A172 (cell line): ENCODE measurements at places on chromosomes 2 and 18. TPM values are rescaled to one million over a fixed set of nuclear protein-coding genes. Genes with fewer than 3 reads are reported as not detected.
A peak's percentile ranks its signal among the peaks of the same experiment; 100 is the strongest.

ARHGAP15 gene
- total RNA-seq, result not detected in 2 replicates

DNA sequence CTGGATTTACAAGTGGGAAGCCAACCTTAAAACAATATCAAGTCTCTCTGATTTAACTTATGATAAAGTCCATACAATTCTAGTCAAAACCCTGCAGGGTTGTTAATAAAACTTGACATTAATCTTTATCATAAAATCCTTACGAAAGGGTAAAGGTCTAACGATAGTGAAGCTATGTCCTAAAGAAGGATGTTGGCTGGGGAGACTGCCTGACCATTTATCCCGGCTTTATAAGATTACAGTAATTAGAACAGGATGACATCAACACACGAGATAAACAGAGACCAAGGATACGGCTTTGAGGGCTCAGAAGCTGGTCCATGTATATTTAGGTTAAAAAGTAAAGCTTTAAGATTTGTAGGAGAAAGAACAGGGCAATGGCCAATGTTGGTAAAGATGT is 189.0 kb upstream of the COPS8 start:
- no peak for DNase-seq

GRCh38 chr2:187188783-187189631 is 259.0 kb downstream of the CALCRL start:
- no peak for DNase-seq

GRCh38 chr2:171923206-171923605 is 945 bp downstream of the HAT1 start:
- DNase-seq, result peak; percentile 35

ST8SIA3 gene
- not detected in 2 replicates for total RNA-seq

GRB14 gene
- 0.10 and 0.17 TPM in 2 replicates for total RNA-seq

DNA sequence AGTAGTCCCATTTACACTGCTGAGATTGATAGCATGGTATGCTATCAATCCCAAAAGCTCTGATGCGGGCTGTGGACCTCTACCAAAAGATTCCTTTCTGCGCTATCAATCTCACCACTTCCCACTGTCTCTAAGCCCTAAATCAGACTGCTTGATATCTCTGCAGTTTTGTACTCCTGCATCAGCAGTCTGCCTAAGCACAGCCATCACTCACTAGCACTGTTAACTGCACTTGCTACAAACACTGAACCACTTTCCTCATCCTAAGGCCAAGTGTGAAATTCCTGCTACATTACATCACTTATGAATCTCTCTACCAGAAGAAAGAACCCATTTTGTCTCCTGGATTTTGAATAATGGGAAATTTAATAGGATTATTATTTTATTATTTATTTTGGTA is 237.0 kb downstream of the HNMT start:
- peak; percentile 14 for DNase-seq

GRCh38 chr18:21242780-21243401 is 859 bp downstream of the GREB1L start:
- peak; percentile 29 for DNase-seq

MYL12A gene
- 1,577 and 1,578 TPM in 2 replicates for total RNA-seq

GRCh38 chr2:25266399-25266798 is 75.3 kb downstream of the DNMT3A start:
- no peak for DNase-seq

DNA sequence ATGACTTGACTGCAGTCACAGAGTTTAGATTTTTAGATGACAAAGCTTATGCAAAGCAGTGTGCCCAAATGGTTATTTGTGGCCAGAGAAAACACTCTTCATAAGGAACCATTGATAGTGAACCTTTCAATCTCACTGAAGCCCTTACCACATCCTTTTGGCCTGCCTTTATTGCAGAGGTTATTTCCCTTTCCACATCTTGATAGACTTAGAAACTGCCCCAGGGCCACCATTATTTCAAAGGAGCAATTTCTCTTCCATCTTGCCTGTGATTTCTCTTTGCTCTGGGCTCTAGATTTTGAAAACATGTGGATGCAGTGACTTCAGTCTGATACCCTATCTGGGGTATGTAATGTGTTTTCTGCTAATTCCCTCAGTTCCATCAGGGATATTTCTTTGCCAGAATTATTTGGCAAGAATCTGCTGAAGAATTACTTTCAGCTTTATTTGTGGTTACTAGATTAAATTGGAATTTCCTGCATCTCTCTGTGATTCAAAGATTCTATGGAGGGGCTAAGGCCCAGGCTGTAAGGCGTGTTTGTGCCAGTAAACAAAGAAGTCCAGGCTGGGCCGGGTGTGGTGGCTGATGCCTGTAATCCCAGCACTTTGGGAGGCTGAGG is 51.0 kb downstream of the MOGAT1 start:
- DNase-seq, result no peak

HAAO gene
- not detected in 2 replicates for total RNA-seq

- peak; percentile 76 for DNase-seq
Observed at GRCh38 chr2:118697781-118698180, 149.7 kb downstream of the EN1 start.

CYP20A1 gene
- total RNA-seq, result 20.8 and 23.1 TPM in 2 replicates

GRCh38 chr2:55010149-55010591 is 40.1 kb downstream of the RTN4 start:
- peak; percentile 72 for DNase-seq

GRCh38 chr2:126878601-126879000 is 20.1 kb upstream of the TEX51 start:
- no peak for DNase-seq

GRCh38 chr2:7154656-7155055 is 237.4 kb downstream of the RNF144A start:
- no peak for DNase-seq

CNGA3 gene
- total RNA-seq, result not detected in 2 replicates

CSRNP3 gene
- total RNA-seq, result 2.8 and 4.0 TPM in 2 replicates

DPP10 gene
- total RNA-seq, result not detected in 2 replicates

MAL gene
- not detected in 2 replicates for total RNA-seq

KCNIP3 gene
- 3.8 and 7.3 TPM in 2 replicates for total RNA-seq

DNA sequence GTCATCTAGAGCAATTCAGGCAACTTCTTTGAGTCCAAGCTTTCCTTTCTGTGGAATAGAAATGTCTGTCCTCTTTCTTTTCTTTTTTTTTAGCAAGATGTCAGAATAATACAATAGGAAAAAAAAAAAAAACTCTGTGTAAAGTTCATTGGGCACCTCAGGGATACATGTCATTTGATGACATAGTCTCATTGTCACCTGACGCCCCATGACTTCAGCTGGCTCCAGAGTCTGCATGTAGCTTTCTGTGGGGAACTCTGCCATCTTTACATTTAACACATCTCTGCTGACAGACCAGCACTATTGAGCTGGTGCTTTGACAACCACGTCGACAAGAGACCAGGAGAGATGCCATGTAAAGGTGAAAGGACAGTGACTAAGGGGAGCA is 172.5 kb upstream of the KLF7 start:
- DNase-seq, result no peak

GRCh38 chr2:7525746-7526145 is 608.5 kb downstream of the RNF144A start:
- no peak for DNase-seq

DNA sequence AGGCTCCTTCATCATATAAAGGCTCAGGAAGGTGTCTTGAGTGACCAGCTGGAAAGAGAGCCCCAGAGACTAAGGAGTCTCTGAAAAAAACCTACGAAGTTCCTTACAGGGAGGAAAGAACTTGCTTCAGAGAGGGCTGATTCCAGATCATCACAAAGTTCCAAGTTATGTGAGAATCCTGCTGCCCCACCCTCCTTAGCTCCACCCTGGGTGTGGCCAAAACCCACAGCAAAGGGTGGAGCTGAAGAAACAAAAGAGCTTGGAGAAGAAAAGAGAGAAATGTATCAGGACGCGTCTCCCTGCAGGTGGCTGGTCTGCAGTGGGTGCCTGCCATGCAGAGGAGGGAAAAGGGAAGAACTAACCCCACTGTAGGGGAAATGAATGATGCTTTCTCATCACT is 32.8 kb upstream of the ZNF396 start:
- peak; percentile 51 for DNase-seq

GRCh38 chr2:118440404-118441098 is 352.3 kb downstream of the INSIG2 start:
- no peak for DNase-seq

GRCh38 chr2:240834377-240834975 is 14.5 kb upstream of the KIF1A start:
- no peak for DNase-seq

- no peak for DNase-seq
Observed at GRCh38 chr2:42424033-42424432, 63.0 kb upstream of the COX7A2L start.

LHCGR gene
- not detected in 2 replicates for total RNA-seq

GRCh38 chr2:3203497-3204019 is 174.1 kb downstream of the EIPR1 start:
- no peak for DNase-seq

GRCh38 chr2:22248851-22249250 is 1125.1 kb downstream of the TDRD15 start:
- DNase-seq, result no peak

DNA sequence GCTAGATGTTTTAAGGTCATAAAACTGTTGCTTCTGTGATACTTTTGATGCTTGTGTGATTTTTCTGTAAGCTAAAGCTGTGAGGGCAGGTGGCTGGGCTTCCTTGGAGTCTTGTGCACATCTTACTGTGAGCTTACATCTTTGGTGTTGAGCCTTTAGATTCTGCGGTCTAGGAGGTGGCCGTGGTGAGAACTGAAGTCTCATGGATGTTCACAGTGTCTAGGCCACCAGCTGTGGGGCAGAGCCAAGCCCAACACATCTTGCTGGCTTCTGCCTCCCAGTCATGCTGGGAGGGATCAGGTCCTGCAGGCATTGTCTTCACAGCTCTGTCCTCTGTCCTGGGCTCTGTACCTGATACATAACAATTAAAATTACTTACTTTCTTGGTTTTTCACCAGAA is 219.7 kb upstream of the HS6ST1 start:
- no peak for DNase-seq

DNA sequence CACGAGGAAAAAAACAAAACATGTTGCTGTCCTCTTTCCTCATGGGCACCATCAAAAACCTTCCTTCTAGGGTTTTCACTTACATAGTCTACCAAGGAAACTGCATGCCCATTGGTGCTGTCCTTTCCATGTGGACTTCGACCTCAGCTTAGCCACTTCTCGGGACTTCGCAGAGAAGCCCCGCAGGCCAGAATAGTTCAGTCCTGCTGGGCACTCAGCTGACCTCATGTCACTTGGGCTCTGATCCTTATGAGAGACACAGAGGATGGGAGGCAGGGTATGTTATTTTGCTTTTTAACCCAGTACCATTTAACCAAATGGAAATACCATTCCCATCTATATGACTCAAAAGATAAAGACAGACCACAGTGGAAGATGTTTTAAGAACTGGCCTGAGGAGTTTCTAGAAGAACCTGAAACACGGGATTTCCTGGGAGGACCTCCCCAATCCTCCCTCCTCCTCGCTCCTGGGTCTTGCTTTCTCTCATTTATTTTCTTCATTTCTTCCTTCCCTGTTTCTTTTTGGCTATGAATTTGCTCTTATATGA is 28.4 kb downstream of the AAK1 start:
- DNase-seq, result no peak

DNA sequence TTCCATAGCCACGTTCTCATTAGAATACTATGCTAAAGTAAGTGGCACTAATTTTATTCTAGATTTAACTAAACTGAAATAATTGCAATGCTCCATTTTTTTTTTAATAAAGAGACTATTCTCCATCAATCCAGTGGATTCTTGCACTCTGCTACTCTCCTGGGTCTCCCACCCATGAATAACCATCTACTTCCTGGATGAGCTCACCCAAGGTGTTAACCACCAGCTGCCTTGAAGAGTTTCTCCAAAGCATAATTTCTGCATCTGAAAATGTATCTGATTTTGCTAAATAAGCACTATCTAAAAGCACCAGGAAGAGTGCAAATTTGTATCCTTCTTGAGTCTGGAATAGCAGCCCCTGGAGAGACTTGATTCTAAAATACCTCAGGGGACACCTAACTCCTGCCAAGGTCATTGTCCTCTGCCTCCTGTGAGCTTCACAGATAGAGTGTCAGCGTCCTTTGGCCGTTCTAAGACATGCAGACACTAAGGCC is 41.6 kb upstream of the SH3BP4 start:
- no peak for DNase-seq

MCEE gene
- 3.9 and 4.4 TPM in 2 replicates for total RNA-seq

- DNase-seq, result no peak
Observed at GRCh38 chr2:204395539-204395938, 149.7 kb upstream of the PARD3B start.

GRCh38 chr2:239826786-239827522 is 198.2 kb downstream of the NDUFA10 start:
- no peak for DNase-seq

UGT1A10 gene
- total RNA-seq, result not detected in 2 replicates

CASP8 gene
- total RNA-seq, result 68.6 and 101 TPM in 2 replicates

REG1B gene
- total RNA-seq, result not detected in 2 replicates

ST8SIA5 gene
- total RNA-seq, result not detected in 2 replicates

- no peak for DNase-seq
Observed at GRCh38 chr2:203743441-203743981, 37.1 kb downstream of the CD28 start.

DQX1 gene
- total RNA-seq, result 0.17 TPM in 1 of 2 replicates, not detected in the other

DNA sequence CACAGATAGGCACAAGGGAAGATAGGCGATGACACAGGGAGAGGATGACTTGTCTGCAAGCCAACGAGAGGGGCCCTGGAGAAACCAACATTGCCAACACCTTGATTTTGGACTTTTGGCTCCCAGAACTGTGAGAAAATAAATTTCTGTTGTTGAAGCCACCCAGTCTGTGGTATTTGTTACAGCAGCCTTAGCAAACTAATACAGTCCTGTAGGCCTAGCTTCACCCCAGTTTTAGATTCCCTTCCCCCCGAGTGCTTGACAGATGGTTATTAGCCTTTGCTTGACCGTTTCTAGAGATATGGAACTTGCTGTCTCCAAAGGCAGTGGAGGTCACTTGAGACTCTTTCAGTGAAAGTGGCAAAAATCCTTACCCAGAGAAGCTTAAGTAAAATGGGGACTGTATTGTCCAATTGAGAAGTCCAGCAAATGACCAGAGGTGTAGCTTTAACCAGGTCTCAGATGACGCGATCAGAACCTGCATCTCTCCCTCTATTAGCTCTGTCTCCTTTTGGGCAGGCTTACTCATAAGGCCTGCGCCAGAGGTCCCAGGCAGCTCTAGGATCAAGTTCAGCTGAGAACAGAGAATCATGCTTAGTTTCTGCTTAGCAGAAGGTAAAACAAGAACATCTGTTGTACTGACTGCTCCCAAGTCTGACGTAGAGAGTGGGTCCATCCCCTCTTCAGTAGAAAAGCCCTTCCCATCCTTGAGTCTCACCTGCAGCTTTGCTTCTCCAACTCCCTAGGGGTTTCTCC is 50.4 kb downstream of the MFSD6 start:
- no peak for DNase-seq

DNA sequence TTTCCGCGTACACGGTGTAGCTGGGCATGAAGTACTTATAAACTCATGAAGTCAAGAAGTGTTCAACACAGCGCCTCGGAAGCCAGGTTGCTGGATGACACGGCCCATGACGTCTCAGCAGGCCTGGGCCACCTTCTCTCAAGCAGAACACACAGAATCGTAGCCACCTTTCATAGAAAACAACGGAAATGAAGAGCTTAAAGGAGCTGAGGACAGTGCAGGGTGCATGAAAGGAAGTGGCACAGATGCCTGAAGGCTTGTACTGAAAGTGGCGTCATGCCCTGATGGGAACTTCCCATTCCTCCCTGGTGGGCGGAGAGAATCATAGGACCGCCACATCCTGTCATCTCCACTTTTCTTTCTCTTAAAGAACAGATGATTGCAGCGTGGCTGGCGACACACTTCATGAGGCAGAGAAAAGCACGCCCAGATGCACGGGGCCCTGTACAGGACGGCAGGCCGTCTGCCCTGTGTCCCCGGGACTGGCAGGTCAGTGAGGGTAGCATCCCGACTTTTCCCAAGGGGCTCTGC is 31.1 kb downstream of the HDAC4 start:
- DNase-seq, result no peak

- DNase-seq, result no peak
Observed at GRCh38 chr2:188622601-188623260, 331.1 kb downstream of the GULP1 start.

- no peak for DNase-seq
Observed at GRCh38 chr2:195910570-195910969, 158.1 kb downstream of the DNAH7 start.
